Neural crest cell (in vitro differentiated cells): ENCODE measurements at places on chromosomes 4 and X.

DNA sequence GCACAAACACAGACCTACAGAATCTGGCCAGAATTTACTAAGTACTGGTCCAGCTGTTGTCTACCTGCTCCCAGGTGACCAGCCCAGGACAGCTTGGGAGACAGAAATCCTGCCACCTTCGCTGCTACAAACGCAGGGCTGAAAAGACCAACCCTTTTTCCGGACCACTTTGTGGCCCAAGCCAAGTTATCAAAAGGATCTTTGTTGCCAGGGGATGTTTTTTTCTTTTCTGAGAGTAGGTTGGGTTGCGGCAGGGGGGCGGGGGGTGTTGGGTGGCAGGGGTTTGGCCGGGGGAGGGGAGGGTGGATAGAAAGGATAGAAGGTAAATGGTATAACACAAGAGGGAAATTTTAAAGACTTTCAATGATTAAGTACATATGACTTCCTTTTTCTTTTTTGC, 63.4 kb downstream of the STOX2 start:
- peak; percentile 19 for DNase-seq

- DNase-seq: no peak
Measured at GRCh38 chr4:184959786-184960185, 58.5 kb upstream of the HELT start.

DNA sequence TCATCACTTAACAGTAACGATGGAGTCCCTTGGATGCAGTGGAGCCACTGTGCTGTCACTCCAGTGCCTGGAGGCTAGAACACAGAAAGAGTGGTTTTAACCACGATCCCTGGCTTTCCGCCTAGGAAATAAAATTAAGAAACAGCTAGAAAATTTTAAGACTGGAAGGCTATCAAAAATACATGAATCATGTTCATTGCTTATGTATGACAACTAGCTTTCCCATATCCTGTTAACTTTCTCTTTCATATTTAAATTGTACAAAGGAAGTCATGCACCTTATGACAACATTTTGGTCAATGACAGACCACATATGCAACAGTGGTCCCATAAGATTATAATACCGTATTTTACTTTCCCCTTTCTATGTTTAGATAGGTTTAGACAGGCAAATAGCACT, 115.1 kb downstream of the GALNTL6 start:
- DNase-seq: no peak

DNA sequence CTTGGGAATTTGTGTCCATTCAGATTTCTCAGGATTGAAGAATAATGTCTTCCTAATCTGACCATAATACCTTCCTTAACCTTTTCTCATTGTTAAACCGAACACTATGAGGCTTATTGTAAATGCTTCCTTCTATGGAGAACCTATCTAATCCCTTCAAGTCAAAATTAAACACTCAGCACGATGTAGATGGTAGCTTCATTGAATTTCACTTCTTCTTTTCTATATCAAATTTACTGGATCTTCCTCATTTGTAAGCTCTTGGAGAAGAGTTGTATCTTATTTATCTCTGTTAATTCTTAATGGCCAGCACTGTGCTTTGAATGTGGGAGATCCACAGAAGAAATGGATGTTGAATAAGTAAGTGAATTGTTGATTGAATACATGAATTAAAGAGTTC, 109.0 kb upstream of the RAPGEF2 start:
- DNase-seq: no peak

GRCh38 chr4:153418121-153418520, 48.0 kb upstream of the TMEM131L start:
- no peak for DNase-seq

GRCh38 chrX:9874483-9874882, 88.3 kb downstream of the SHROOM2 start:
- no peak for DNase-seq

DNA sequence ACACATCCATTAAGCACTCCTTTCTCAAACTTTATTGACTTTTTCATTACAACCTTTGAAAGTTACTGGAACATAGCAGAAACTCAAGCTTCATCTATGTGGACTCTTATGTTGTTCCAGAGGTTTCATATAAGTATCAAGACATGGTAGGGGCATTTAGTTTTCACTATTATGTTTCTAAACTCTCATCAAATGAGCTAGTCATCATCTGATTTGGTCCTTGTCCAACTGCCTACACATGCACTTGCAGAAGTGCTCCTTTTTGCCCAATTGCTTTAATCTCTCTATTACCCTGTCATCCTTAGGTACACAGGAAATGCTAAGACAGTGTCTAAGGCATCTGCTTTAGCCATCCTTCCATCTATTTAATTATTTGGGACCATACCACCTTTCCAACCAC, 42.2 kb upstream of the EPGN start:
- DNase-seq: no peak
